ENCODE measurements at places on chromosomes 11 and 22. TPM values are rescaled to one million over a fixed set of nuclear protein-coding genes. Genes with fewer than 3 reads are reported as not detected.

Gene OR4D11
- total RNA-seq = not detected

Gene ZP1
- not detected for total RNA-seq

Gene ANO5
- 1.1 TPM for total RNA-seq

Gene OR52E8
- not detected for total RNA-seq

GRCh38 chr11:8095806-8096522 lies 15.0 kb downstream of the TUB start:
- DNase-seq = no peak

DNA sequence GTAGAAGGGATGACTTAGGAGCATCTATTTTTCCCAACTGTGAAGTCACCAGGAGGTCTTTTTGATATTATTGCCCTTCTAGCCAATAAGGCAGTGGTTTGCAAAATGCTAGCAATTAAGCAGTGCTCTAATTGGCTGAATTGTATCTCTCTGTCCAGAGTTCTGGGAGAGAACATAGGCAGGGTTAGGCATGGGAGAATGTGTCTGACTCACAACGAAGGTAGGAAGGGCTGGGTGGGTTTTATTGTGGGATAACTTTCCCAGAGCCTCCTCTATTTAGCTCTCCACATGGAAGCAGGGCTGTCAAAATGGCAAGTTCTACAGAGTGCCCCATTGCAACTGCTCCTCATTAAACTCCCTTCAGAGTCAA lies 415.9 kb upstream of the CADM1 start:
- DNase-seq = no peak

- peak; percentile 45 for DNase-seq
Measured at GRCh38 chr11:134949121-134950090, 537.4 kb upstream of the B3GAT1 start.

- DNase-seq = no peak
Measured at GRCh38 chr11:130144861-130145281, 14.7 kb upstream of the ST14 start.

- no peak for DNase-seq
Measured at GRCh38 chr11:103315248-103315647, 206.0 kb downstream of the DYNC2H1 start.

- DNase-seq = no peak
Measured at GRCh38 chr11:130159657-130160497, at the start of gene ST14. ST14 (plus strand) TSS chr11:130159782; CDS start chr11:130159980, 198 bp downstream.

DNA sequence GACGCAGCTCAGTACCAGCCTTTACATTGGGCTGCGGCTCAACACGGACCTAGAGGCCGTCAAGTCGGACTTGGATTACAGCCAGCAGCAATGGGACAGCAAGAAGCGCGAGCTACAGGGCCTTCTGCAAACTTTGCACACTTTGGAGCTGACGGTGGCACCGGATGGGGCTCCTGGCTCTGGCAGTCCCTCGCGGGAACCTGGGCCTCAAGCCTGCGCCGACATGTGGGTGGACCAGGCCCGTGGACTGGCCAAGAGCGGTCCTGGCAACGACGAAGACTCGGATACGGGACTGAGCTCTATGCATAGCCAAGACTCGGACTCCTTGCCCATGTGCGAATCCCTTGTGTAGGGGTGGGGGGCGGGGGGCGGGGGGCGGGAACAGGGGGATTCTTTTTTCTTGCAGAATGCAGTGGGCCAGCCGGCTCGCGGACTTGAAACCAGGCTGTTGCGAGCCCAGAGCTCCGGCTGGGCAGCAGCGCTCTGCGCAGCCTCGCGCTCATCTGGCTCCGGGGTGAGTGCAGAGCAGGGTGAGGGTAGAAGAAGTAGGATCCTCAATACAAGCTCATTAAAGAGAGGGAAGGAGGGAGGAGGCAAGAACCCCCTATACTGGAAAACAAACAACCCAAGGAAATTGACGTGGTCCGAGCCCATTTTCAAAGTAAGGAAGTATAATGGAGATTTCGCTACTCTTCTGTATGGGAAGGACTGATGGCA lies 1.8 kb downstream of the RASSF10 start:
- DNase-seq = no peak

GRCh38 chr11:6473451-6474412 lies at the start of gene TRIM3:
TRIM3 (minus strand) TSS chr11:6473941; CDS start chr11:6465695, 8,246 bp downstream.
- DNase-seq = peak; percentile 60

- DNase-seq = no peak
Measured at GRCh38 chr11:125140233-125140632, 24.3 kb upstream of the PKNOX2 start.

GRCh38 chr11:63872800-63873197 lies 33.9 kb downstream of the MARK2 start:
- no peak for DNase-seq
